WTC11 (cell line): ENCODE measurements at places on chromosomes 7 and 10. TPM values are rescaled to one million over a fixed set of nuclear protein-coding genes. Genes with fewer than 3 reads are reported as not detected.

Gene MET
- 9.4 to 12.8 TPM (median 11.6 TPM) in 3 replicates for total RNA-seq

GRCh38 chr7:69763513-69763912 is 165.2 kb downstream of the AUTS2 start:
- DNase-seq = no peak

DNA sequence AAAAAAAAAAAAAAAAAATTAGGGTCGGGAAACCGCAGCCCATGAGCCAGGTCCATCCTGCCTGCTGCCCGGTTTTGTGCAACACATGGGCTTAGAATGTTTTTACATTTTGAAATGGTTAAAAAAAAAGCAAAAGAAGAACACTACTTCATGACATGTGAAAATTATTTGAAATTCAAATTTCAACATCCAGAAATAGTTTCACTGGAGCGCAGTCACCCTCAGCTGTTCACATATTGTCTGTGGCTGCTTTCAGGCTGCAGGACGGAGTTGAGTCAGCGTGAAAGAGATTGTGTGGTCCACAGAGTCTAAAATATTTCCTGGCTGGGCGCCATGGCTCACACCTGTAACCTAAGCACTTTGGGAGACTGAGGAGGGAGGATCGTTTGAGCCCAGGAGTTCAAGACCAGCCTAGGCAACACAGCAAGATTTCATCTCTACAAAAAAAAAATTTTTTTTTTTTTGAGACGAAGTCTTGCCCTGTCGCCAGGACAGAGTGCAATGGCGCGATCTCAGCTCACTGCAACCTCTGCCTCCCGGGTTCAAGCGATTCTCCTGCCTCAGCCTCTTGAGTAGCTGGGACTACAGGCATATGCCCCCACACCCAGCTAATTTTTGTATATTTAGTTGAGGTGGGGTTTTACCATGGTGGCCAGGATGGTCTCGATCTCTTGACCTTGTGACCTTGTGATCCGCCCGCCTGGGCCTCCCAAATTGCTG is 63.9 kb upstream of the ECHDC3 start:
- DNase-seq = no peak

DNA sequence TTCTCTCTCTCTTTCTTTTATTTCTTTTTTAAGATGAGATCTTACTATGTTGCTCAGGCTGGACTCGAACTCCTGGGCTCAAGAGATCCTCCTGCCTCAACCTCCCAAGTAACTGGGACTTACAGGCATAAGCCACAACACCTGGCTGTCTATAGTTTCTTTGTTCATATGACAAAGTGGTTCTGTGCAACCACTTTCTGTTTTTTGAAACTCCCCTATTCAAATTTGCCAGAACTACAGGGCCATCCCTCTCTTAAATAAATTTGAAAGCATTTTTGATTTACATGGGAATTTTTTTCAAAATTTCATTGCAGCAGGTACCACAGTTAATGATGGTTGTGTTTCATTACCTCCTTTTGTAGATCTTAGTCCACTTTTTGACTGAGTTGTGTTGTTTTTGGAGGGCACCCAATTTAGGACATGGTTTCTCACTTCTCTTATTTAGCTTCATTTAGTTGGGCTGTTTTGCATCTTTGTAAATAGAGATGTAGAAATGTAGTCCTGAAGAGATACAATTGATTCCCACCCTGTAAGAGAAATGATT is 119.2 kb downstream of the LRRC4 start:
- no peak for DNase-seq

GRCh38 chr7:37670436-37670835 is 13.1 kb upstream of the GPR141 start:
- no peak for DNase-seq

DNA sequence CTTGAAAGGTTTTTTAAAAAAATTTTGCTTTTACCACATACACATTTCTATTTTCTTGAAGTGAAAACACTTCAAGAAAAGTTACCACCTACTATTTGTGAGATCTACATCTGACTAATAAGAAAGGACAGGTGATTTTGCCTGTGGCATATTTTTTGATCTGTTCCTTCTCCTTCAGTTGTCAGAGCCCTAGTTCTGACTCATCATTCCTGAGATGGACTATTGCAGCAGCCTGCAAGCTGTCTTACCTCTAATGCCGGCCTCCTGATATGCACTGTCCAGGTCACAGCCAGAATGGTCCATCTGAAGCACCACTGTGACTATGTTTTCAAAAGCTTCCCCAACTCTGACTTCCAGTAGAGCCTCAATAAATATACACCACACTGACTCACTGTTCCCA is 28.2 kb upstream of the ANK3 start:
- no peak for DNase-seq

Gene GDF2
- not detected in 3 replicates for total RNA-seq
